ENCODE measurements at places on chromosomes 1 and 21.

DNA sequence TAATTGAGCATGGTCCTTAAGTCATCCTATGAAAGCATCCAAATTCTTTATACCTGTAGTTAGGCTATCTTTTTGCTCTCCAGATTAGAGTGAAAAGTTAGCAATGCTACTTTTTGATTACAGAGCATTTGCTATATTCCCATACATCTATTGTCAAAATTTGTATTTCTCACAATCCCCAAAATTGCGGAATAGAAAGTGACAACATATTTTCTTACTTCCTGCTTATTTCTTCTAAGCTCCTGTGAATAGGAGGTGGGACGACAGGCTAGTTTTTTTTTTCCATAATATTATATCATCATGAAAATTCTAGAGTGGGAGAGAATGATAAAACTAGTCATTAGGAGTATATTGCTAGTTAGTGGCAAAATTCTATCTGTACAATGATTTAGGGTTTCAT lies 264.0 kb upstream of the DPYD start:
- DNase-seq: no peak

DNA sequence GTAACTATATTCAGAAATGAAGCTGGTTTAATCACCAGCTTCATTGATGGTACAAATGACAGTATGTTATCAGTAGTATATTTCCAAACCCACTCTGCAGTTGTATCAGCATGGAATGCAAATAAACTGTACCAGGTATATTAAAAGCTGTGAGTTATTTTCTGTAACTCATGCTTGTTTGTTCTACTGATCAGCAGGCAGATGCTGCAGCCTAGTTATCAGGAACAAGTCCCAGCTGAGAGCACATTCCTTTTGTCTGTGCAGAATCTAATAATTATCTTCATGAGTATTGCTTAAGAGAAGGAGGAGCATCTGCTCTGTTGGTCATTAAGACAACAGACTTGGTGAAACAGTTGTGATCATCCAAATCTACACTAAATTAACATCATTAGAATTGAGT lies 1331.1 kb downstream of the MRPL39 start:
- no peak for DNase-seq

GRCh38 chr1:22208268-22208972 lies 65.5 kb upstream of the WNT4 start:
- DNase-seq: no peak

GRCh38 chr1:40462956-40463590 lies 12.8 kb downstream of the ZFP69B start:
- DNase-seq: no peak

DNA sequence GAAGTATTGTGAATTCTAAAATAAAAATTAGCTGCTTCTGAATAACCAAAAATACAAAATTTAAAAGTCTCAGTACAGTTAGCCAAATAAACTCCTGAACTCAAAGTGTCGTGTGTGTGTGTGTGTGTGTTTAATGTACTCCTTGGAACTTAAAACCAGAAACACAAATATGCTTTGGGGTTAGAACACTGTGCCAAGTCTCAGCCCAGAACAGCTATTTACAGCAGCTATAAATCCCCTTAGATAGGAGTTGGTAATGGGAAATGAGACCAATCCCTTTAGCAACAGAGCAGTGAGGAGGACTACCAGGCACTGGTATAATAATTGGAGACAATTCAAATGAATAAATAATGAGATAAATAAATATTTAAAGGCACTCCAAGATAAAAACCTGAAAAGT lies 83.1 kb downstream of the PATJ start:
- no peak for DNase-seq

DNA sequence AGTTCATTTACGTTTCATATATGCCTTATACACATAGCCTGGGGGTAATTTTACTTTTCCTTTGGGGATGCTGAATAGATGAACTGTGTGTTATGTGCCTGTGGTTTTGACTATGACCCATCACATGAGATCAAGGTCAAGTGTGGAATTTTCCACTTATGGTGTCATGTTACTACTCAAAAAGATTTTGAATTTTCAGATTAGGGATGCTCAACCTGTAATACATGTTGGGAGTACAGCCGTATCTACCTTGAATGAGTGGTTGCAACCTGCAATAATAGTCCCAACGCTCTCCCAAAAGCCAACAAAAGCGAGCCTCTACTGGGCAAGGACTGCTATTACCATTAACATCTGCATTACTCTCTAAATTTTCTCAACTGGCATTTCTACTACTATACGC lies 68.5 kb upstream of the SDC3 start:
- DNase-seq: no peak

DNA sequence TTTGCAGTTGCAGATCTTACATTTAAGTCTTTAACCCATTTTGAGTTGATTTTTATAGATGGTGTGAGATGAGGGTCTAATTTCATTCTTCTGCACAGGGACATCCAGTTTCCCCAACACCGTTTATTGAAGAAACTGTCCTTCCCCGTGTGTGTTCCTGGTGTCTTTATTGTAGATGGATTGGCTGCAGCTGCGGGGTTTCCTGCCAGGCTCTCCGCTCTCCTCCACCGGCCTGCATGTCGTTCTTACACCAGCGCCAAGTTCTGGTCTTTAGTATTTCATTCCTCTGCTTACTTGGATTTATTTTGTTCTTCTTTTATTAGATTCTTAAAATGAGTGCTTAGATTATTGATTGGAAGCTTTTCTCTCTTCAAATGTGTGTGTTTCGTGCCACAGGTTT lies 98.9 kb upstream of the COL6A1 start:
- DNase-seq: no peak
